ENCODE measurements at places on chromosomes 7 and 10. TPM values are rescaled to one million over a fixed set of nuclear protein-coding genes. Genes with fewer than 3 reads are reported as not detected.

DNA sequence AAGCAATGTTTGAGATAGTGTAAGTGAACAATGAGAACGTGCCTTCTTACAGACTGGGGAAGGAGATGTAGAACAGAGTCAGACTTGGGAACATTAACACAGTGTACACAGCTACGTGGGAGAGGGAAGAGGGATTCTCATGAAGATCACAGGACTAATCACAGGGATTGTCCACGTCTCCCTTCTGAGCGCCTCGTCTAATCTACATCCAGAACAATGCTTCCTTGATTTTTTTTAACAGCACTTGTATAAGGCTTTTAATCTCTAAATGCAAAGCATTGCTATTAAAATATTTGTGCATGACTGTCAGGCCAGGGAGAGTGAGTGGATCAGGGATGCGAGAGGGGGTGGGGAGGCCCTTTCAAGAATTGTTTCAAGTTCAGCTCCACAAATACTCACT is 62.7 kb downstream of the MET start:
- no peak for DNase-seq

The SEMA3C gene
- polyA plus RNA-seq, result 124 TPM

DNA sequence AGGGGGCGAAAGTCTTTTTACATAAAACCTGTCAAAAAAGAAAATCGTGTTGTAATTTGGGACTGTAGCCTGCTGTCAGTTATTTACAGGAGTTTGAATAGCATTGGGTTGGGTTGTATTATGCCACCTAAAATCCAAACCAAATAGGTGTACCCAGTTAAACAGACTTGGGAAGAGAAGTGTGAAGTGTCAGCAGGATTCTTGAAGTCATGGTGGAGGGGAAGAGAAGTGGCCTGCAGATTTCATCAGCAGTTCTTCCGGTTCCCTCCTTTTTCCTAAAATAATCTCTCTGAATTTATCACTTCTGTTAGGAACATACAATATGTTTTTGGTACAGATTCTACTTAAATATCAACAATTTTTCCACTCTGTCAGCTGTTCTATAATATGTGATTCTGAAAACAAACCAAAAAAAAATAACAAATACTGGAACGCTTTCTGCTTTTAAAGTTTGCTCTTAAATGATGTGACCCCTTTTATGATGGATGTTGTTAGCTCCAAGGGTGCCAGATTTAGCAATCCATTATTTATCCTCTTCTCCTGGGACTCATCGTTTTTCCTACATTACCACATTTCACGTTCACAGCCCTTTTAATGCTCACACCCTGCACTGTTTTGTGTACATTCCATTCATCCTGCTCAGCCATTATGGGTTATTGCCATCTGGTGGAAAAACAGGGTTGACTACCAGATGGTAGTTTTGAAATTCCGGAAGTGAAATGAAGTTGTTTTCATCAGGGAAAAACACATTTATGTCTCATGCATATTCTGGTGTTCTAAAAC is 18.7 kb upstream of the ARHGAP12 start:
- DNase-seq, result peak; percentile 71

DNA sequence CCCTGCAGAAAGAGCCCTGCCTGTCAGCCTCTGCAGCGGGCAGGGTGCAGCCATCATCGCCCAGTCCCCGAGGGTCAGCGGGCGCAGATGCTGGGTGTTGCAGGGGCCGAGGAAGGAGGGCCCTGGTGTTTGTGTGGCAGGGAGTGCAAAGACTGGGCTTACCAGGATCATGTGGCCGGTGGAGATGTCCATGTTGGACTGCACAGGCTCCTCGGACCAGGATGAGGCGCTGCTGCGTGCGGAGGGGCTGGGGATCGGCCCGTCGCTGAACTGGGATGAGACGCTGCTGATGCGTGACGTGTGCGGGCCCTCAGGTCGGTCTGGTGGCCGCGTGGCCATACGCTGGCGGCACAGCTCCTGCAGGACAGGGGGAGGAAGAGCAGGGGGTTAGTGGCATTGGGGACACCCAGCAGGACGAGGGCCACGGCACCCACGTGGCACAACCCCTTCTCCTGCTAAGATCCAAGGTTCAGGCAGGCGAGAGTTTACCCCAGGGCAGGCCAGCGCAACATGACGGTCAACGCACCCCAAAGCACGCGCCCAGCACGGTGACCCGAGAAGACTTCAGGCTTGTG is 319.5 kb downstream of the DNAJB6 start:
- DNase-seq, result no peak

DNA sequence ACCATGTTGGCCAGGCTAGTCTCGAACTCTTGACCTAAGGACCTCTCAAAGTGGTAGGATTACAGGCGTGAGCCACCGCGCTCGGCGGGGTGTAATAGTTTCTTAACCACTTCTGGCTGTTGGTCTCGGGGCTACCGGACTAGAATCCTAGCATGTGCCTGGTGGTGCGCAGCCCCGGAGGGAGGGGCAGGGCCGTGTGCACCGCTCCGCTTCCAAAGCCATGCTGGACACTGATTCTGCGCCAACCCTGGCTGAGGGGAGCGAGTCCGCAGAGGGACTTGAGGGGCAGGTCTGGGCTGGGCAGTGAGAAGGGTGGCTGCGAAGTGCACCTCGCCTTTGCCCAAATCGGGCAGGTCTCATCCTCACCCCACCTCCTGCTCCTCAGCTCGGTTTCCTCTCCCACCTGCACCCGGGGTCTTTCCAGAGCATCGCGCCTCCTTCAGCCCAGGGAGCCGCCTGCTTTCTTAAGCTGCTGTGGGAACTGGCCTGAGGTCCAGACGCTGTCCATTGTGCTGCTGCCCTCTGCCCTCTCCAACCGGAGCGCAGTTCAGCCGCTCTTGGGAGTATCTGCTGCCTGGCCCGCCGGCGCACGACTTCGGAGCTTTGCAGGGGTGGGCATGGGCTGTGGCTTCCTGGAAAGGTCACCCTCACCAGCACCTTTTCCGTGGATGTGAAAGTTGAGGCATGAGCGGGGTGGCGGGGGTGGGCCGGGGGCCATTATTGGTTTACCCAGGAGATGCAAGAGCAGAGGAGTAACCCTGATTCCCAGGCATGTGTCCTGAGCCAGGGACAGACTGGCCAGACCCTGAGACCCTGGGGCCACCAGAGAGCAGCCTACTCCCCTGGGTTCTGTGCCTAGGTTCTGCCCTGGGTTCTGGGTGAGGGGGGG is 422.6 kb upstream of the NUPR2 start:
- DNase-seq, result no peak

- no peak for DNase-seq
Measured at GRCh38 chr10:21517134-21518031, 8.1 kb downstream of the SKIDA1 start.

DNA sequence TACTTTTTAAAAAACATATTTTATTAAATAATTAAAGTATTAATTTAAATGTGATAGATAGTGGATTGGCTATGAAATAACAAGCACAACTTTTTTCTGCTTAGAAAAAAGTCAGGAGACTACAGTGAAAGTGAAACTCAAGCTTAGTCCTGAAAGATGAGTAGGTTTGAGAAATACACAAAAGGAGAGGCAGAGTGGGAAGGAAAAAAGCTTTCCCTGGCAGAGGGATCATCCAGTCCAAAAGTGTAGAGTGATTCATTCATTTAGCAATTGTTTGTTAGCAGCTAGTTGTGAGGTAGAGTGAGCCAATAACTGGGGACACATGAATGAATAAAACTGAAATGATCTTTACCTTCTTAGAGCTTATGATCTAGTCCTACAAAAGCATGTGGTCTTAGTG is 93.5 kb downstream of the FOXP2 start:
- no peak for DNase-seq

- no peak for DNase-seq
Measured at GRCh38 chr10:90888387-90888786, 16.6 kb downstream of the RPP30 start.

The IL6 gene
- polyA plus RNA-seq, result 0.41 TPM

DNA sequence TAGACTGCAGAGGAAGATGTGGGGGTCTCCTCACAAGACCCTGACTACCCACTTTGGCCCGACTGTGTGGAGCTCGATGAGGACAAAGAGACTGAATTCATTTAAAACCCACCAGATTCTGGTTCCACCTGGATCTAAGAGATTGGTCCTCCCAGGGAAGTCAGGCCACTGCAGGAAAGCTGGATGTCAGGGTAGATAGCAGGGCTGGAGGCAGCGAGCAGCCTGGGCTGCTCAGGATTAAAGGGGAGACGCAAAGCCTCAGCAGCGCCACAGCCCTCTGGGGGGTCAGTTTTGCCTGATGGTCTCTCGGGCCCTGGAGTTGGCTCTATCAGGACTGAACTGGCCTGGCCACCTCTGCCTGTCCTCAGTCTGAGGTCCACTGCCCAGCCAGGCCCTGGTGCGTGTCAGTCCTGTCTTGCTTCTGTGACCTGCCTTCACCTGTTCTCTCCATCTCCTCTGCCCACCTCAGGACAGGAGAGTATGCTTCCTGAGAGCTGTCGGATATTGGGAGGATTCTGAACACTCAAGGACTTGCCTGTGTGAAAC is 12.2 kb upstream of the KLRG2 start:
- no peak for DNase-seq

GRCh38 chr10:31612082-31612481 is 293.1 kb downstream of the ZEB1 start:
- DNase-seq, result no peak

The PRLHR gene
- polyA plus RNA-seq, result not detected
